ENCODE measurements at places on chromosomes 13 and 19. TPM values are rescaled to one million over a fixed set of nuclear protein-coding genes. Genes with fewer than 3 reads are reported as not detected.

The PABPC3 gene
- 0.12 TPM for total RNA-seq

The ZNF442 gene
- not detected for total RNA-seq

The FCER2 gene
- not detected for total RNA-seq

The IZUMO1 gene
- total RNA-seq = not detected

The ATP4B gene
- not detected for total RNA-seq

The LILRB2 gene
- total RNA-seq = not detected

The CALR3 gene
- not detected for total RNA-seq

The LILRB1 gene
- not detected for total RNA-seq

The DCT gene
- total RNA-seq = not detected

The FFAR2 gene
- total RNA-seq = not detected

The POU2F2 gene
- 0.33 TPM for total RNA-seq

The GPR18 gene
- total RNA-seq = not detected

Measured in A549 treated with CpdA at 1 μM for 4 hours (cell line).